ENCODE measurements at places on chromosomes 1 and 21. TPM values are rescaled to one million over a fixed set of nuclear protein-coding genes. Genes with fewer than 3 reads are reported as not detected.

Gene PCSK9
- not detected for total RNA-seq

Gene ST6GALNAC3
- total RNA-seq: 1.3 TPM

Gene ETV3L
- not detected for total RNA-seq

Gene CHI3L1
- total RNA-seq: not detected

Gene SELP
- 1.3 TPM for total RNA-seq

Gene ADAMTSL4
- 0.16 TPM for total RNA-seq

Gene KIAA1614
- total RNA-seq: 0.14 TPM

Gene SPRR1B
- total RNA-seq: not detected

Gene ZBTB8B
- total RNA-seq: not detected

Gene SVBP
- total RNA-seq: 19.2 TPM

Gene UMODL1
- total RNA-seq: 0.49 TPM

Gene SERTAD4
- total RNA-seq: not detected

Gene CENPF
- 3.8 TPM for total RNA-seq

Gene ATP1A4
- total RNA-seq: not detected

Gene KIF26B
- not detected for total RNA-seq

Gene CYP4X1
- not detected for total RNA-seq

Gene EYA3
- 6.4 TPM for total RNA-seq

Gene FHAD1
- total RNA-seq: not detected

Gene GJA4
- not detected for total RNA-seq

Gene COL11A1
- total RNA-seq: not detected

Gene SPSB1
- total RNA-seq: 2.3 TPM

Gene CYP4A11
- not detected for total RNA-seq

Gene ELAPOR1
- 16.1 TPM for total RNA-seq

Gene C1orf226
- total RNA-seq: not detected

Gene CD164L2
- not detected for total RNA-seq

Gene CATSPERE
- 1.4 TPM for total RNA-seq

Gene TBX15
- not detected for total RNA-seq

Gene TSPAN2
- 1.6 TPM for total RNA-seq

Gene MMEL1
- total RNA-seq: 0.67 TPM

Gene LDLRAD1
- not detected for total RNA-seq

Gene CHIA
- not detected for total RNA-seq

Gene DTL
- total RNA-seq: 0.64 TPM

Gene HSD3B1
- total RNA-seq: not detected

Gene FCN3
- not detected for total RNA-seq

Gene CHAF1B
- 4.8 TPM for total RNA-seq

Gene PRPF38B
- total RNA-seq: 114 TPM

Gene CACNA1S
- not detected for total RNA-seq

Gene TNFRSF8
- total RNA-seq: 0.14 TPM

Gene KCNJ9
- not detected for total RNA-seq

Gene OPRD1
- total RNA-seq: not detected

Gene S100A7A
- not detected for total RNA-seq

Gene BRINP3
- total RNA-seq: not detected

Gene APOBEC4
- not detected for total RNA-seq

Gene KLHDC7A
- not detected for total RNA-seq

Gene PHLDA3
- total RNA-seq: 0.45 TPM

Gene OTUD3
- total RNA-seq: 12.6 TPM

Gene MAP1LC3C
- total RNA-seq: not detected

Data from CD4-positive, alpha-beta T cell (primary cell).